Small intestine (tissue), 16 donors: ENCODE measurements at places on chromosomes 4 and X.

DNA sequence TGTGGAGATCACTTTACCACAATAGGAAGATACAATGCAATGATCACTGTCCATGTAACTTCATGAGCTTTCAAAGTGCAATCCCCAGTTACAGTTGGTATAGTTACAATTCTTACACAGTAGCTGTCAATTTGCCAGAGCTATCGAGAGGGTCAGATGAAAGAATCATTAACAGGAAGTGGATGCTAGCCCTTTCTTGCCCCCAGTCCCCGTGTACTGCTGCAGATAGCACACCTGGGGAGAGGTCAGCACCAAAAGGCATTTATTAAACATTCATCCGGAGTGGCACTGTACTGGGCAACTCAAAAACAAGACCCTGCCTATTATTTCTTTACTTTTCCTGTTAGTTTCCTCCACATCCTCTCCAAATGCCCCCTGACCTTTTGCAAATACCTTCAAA, 47.7 kb downstream of the SOD3 start:
- DNase-seq, result no peak
- H3K27ac ChIP-seq, result no peak overlapping the region
- H3K4me1 ChIP-seq, result no peaks in the 10 kb centered on the region
- no peaks in the 10 kb centered on the region for H3K36me3 ChIP-seq
- H3K27me3 ChIP-seq, result no peaks in the 10 kb centered on the region

DNA sequence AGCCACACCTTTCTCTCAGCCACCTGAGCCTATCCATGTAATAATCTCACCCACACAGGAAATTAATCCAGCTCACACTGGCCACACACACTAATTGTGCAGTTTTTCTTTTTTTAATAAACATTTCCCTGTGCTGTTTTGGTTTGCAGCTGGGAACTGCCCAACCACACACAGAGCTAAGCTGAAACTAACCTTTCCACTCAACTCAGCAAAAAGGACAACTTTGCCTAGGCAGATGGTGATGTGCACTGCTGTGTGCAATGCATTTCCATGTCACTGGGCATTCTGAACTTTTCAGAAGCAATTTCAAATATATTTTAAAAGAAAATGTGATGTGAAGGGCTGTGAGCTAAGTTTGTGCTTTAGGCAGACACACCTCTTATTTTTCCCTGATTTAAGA, 70.0 kb upstream of the TLL1 start:
- H3K36me3 ChIP-seq, result no peaks in the 10 kb centered on the region
- H3K4me3 ChIP-seq, result no peak overlapping the region
- no peak overlapping the region for H3K27ac ChIP-seq
- DNase-seq, result no peak

- H3K4me1 ChIP-seq, result no peaks in the 10 kb centered on the region
- H3K27ac ChIP-seq, result no peak overlapping the region
- H3K4me3 ChIP-seq, result no peak overlapping the region
- H3K36me3 ChIP-seq, result no peaks in the 10 kb centered on the region
- no peaks in the 10 kb centered on the region for H3K27me3 ChIP-seq
- DNase-seq, result peak; percentile 57
These were observed 22.9 kb upstream of the CPE start for GRCh38 chr4:165355900-165356300.

- no peak overlapping the region for H3K27ac ChIP-seq
- H3K36me3 ChIP-seq, result no peaks in the 10 kb centered on the region
- H3K27me3 ChIP-seq, result no peaks in the 10 kb centered on the region
- no peak overlapping the region for H3K4me3 ChIP-seq
- no peaks in the 10 kb centered on the region for H3K4me1 ChIP-seq
These were observed 122.5 kb upstream of the VCX start for GRCh38 chrX:7720519-7720918.

DNA sequence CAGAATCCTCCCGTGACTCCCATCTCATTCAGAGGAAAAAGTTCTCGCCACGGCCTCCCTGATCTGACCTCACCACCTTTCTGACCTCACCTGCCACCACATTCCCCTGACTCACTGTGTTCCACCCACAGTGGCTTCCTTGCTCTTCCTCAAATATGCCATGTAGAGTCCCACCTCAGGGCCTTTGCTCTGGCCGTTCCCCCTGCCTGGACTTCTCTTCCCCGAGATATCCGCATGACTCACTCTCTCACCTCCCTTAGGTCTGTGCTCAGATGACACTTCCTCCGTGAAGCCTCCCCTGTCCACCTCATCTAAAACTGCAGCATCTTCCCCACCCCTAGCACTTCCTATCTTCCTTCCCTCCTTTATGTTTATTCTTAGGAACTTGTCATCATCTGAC, 7.2 kb upstream of the TSPYL2 start:
- no peaks in the 10 kb centered on the region for H3K36me3 ChIP-seq
- no peaks in the 10 kb centered on the region for H3K27me3 ChIP-seq
- DNase-seq, result no peak
- no peak overlapping the region for H3K27ac ChIP-seq
- no peaks in the 10 kb centered on the region for H3K4me1 ChIP-seq

DNA sequence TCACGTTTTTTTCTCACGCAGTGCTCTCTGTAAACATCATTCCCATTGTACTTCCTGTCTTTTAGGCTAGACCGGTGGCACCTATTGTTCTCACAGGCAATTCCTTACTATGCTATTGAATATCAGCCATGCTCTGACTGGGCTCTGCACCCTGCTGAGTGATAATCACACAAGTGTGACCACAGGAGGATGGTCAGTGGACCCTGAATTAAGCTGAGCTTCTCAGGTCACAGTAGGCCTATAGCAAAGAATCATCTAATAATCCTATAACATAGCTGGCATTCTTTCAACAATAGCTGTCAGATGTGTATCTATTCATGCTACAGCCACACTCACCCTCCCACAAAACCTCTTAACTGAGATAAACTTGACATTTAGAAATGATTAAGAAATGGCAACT, 2399.8 kb upstream of the TENM3 start:
- H3K4me1 ChIP-seq, result no peaks in the 10 kb centered on the region
- H3K27ac ChIP-seq, result no peak overlapping the region
- no peak for DNase-seq
- H3K4me3 ChIP-seq, result no peak overlapping the region

DNA sequence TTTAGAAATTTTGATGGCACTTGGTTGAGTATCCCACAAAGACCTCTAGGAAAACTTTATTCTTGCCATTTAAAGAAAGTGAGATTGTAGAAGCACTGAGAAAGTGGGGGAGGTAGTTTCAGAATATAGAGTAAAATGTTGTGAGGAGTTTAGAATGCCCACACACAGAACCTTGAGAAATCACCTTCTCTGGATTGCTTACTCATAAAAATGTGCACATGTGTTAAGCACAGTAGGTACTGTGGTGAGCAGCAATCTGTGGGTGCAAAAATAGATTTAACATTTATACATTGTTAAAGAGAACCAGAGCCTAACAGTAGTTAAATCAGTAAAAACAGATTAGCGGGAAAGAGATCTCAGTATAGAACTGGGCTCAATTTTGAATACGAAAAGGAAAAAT, 201.2 kb upstream of the NWD2 start:
- DNase-seq, result no peak
- no peak overlapping the region for H3K27ac ChIP-seq
- H3K4me3 ChIP-seq, result no peak overlapping the region
- no peaks in the 10 kb centered on the region for H3K36me3 ChIP-seq

- no peaks in the 10 kb centered on the region for H3K36me3 ChIP-seq
- H3K27me3 ChIP-seq, result no peaks in the 10 kb centered on the region
- H3K27ac ChIP-seq, result no peak overlapping the region
- DNase-seq, result no peak
- H3K4me3 ChIP-seq, result no peak overlapping the region
These were observed 21.9 kb downstream of the PLS3 start for GRCh38 chrX:115582616-115583495.

DNA sequence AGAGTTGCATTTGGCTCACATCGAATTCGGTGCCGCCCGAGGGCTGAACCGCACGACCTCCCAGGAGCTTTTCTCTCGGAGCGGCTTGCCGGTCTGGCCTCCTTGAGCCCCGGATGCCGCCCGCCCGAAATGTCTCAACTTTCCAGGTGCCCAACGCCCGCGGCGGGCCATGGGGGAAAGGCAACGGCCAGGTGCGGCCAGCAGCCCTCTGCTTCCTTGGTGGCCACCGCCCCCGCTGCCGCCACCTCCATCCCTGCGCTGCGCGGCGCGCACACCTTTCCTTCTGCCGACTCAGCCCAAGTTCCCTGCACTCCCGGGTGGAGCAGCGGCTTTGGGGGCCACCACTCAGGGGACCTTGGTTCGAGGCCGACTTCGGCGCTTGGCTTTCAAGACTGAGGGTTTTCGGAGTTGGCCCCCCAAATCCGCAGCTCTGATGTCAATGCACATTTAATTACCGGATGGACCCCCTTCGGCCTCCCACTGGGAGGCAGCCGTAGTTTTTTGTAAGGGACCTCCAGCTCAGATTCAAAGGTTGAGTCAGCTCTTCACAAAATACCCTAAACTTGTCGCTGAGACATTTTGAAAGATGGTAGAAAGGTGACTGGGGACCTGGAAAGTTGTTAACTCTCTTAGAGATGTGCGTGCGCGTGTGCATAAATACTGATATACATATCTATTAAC, 1.1 kb downstream of the AFF2 start:
- no peak overlapping the region for H3K27ac ChIP-seq
- peak overlapping the region; percentile 29 for H3K4me3 ChIP-seq
- no peaks in the 10 kb centered on the region for H3K4me1 ChIP-seq

DNA sequence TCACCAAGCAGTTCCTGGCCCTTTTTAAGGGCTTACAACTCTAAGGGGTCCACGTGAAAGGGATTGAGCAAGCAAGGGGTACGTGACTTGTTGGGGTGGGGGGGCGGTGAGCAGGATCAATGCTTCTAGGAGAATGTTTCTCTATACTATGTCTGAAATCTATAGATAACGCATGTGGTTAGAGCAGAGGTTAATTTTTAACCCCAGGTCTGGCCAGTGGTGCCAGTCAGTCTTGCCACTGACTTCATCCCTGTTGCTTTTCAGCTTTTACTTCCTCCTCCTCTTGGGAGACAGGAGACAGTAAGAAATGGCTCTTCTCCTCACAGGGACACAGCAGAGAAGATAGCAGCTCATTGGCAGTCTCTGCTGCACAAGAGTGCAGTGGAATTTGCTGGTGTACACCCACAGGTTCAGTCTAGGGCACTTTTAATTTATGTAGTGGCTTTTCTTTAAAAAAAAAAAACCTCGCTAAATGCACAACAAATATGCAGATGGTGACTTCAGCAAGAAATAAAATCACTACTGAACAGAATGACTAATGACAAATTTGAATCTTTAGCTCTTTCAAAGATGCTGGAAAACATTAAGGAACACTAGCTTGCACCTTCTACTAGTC, 190.5 kb downstream of the CCNG2 start:
- H3K4me3 ChIP-seq, result no peak overlapping the region
- DNase-seq, result peak; percentile 83

DNA sequence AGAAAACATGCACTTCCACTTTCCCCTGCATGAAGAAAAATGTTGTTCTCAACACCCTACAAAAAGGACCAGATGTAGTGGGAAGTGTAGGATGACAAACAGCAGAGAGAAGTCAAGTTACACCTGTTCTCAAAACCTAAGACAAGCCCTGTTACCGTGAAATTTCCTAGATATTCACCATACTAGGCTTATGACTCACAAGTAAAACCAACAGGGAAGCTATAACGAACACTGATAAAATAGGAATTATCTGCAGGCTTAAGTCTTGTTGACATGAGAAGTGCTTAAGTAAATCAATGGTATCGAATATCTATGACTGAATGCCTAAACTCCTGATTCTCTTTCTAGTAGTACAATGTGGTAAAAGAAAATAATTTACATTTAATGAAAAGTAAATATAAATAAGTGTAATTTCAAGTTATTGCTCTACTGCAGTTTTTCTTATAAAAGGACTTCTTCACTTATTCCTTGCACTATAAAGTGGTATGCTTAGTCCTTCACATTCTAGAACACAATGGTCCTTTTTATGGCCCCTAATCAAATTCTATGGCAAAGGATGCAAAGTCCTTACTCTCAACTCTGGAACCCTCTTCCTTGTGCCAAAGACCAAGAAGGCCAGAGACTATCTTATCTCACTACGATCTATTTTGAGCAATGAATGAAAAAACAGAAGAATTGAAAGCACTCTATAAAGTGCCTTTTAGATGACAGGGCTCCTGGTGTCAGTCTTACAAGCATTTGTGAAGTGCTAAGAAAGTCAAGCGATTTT, 19.6 kb downstream of the AP1S2 start:
- H3K4me3 ChIP-seq, result no peak overlapping the region
- peak; percentile 36 for DNase-seq
- H3K36me3 ChIP-seq, result no peaks in the 10 kb centered on the region
- H3K27me3 ChIP-seq, result no peaks in the 10 kb centered on the region

DNA sequence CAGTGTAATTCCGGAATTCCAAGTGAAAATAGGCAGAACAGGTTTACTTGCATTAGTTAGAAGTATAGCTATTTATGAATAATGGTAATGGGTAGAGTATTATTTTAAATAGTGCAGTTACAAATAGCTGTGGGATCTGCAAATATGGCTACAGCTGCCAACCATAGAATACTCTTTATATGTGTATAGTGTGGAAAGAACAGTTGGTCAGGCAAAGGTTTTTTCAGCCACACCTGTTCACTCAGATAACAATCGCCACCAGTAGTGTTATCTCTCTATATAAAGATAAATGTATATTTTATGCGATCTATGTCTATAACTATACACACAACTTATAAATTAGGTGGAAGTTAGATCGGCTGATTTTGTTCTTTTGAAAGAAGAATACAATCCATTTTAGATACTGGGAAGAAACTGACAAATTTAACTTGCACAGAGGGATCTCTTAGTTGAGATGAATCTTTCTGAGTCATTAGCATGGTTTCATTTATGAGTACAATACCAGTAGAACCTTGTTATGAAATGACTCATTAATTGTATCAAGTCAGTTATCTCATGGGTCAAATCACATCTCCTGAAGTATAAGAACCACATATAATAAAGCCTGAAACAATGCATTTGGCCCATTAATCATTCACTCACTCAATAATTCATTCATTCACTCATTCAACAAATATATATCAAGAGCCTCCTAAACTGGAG, 100.9 kb upstream of the NR3C2 start:
- H3K36me3 ChIP-seq, result no peaks in the 10 kb centered on the region
- H3K27ac ChIP-seq, result no peak overlapping the region

- H3K4me3 ChIP-seq, result no peak overlapping the region
- H3K27ac ChIP-seq, result no peak overlapping the region
- DNase-seq, result no peak
- no peaks in the 10 kb centered on the region for H3K27me3 ChIP-seq
These were observed 83.0 kb downstream of the EIF4E start for GRCh38 chr4:98845960-98846359.
